ENCODE measurements at places on chromosomes 7 and 10.

- DNase-seq = no peak
Measured at GRCh38 chr7:21971780-21972396, 26.2 kb upstream of the CDCA7L start.

DNA sequence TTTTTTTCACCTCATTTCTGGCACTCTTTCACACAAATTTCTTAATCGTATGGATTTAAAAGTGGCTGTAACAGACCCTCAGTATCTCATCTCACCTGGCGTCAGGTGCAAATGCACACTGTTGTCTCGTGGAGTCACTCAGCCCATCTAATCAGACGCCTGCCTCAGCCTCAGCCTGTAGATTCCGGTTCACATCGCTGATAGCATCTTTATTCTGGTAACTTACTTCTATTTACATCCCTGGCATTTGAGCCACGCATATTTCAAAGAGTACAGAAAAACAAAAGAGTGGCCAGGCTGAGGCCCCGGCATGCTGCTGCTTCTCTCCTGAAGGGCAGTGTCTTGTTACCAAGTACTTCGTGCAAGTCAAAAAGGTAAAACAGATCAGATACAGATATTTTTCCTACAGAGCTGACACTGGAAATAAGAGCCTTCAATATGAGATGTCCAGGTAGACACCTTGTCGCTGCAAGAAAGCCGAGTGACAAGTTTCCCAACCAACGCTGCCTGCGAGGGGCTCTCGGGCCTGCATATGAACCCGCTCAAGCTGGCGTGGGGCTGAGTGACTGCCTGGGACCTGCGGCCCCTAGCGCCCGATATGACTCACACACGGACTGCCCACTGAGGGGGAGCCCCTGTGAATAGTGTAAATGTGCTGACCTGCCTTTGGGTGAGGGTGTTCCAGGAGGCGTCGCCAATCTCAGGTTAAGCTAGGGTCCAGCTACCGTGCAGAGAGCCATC, 4.3 kb downstream of the VIPR2 start:
- no peak for DNase-seq

DNA sequence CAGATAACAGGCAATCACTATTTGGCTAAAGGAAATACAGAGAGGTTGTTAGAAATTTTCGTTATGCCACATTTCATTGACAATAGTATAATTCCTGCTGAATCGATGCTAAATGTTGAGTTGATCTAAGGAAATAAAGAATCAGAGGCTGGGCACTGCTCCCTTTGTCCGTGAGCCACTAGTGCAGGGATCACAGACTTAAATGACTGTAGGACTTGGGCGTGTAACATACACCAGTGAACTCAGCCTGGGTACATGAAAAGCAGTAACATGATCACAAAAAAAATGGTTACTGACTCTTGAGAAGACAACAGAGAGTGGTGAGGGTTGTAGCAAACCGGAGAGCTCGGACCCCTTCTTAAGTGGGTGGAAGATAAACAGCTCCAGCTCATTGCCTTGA, 11.8 kb upstream of the ITGB8 start:
- no peak for DNase-seq

DNA sequence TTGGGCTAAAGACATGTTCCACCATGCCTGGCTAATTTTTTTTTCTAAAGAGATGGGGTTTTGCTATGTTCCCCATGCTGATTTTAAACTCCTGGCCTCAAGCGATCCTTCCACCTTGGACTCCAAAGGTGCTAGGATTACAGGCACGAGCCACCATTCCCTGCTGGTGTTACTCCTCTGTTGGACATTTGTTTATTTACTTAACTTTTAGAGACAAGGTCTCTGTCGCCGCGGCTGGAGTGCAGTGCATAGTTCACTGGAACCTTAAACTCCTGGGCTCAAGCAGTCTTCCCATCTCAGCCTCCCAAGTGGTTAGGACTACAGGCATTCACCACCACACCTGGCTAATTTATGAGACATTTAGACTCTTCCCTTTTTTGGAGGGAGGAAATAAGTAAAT, 38.9 kb downstream of the CCAR1 start:
- DNase-seq = no peak

GRCh38 chr7:128939861-128940410, 2.2 kb downstream of the IRF5 start:
- no peak for DNase-seq

GRCh38 chr7:149489391-149490024, 8.1 kb downstream of the ZNF746 start:
- peak; percentile 9 for DNase-seq
